ENCODE measurements at places on chromosomes 4 and X.

DNA sequence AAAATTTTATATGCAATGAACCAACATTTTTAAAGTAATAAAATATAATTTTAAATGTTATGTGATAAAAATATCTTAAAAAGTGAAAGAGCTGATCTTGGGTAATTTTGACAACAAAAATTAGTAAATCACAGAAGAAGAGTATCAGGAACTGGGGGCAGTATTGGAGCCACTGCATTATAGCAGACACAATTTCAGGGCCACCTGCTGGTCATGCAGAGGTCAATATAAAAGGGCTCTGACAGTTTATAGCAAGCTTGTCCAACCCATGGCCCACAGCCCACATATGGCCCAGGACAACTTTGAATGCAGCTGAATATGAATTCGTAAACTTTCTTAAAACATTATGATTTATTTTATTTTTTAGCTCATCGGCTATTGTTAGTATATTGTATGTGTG, 13.0 kb upstream of the LEF1 start:
- no peak for DNase-seq

GRCh38 chr4:128427832-128428366, 140.3 kb upstream of the PGRMC2 start:
- DNase-seq: no peak

GRCh38 chr4:117907646-117908045, 126.6 kb upstream of the NDST3 start:
- DNase-seq: no peak

DNA sequence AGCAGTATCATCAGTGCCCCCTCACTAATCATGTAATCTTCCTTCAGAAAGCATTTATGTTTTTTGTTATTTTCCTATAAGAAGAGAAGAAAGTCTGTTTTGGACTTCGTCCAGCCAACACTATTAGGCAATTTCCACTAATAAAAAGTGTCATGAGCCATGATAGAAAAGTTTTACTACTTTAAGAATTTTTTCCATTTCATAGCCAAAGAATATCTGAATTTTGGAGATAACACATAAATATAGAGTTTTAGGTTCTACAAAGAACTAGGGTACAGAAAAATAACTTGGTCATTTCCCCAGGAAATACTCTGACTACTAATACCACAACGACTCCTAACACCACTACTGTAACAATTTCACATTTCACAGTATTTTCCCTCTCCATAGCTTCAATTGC, 41.8 kb upstream of the VEGFC start:
- DNase-seq: no peak

DNA sequence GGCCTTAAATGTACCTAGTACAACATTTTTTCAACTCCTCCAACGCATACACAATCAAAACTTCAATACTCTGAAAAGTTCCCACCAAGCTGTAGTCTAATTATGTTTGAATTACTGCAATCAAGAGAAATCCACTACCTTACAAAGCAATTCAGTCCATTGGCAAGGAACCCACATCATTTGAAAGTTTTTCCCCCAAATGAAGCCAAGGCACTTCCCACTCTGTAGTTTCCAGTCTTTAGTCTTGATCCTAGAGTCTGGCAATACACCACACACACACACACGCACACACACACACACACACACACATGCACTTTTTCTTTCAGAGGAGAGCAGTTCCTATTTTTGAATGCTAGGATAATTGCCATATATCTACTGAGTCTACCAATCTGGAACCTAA, 79.6 kb downstream of the ANTXR2 start:
- no peak for DNase-seq

- no peak for DNase-seq
These were observed 114.5 kb downstream of the LARP7 start for GRCh38 chr4:112751447-112751846.

DNA sequence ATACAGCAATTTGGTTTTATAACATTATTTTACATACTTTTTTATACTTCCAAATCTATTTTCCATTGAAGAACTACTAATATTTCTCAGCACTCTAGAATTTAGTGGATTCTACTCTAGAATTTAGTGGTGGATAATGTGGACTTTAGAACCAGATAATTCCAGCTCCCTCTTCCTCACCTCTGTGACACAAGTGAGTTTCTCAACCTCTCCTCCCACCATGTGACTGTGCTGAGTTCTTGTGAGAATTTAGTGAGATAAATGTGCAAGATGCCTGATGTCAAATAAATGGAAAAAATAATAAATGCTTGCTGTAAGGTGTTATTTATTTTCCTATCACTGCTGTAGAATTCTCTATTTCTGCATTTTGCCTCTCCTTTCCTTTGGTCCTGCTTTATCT, 107.3 kb downstream of the CPEB2 start:
- no peak for DNase-seq

- no peak for DNase-seq
These were observed 331.8 kb upstream of the TENM3 start for GRCh38 chr4:181911420-181911819.

- no peak for DNase-seq
These were observed 109.5 kb upstream of the NKX1-1 start for GRCh38 chr4:1515763-1516162.

DNA sequence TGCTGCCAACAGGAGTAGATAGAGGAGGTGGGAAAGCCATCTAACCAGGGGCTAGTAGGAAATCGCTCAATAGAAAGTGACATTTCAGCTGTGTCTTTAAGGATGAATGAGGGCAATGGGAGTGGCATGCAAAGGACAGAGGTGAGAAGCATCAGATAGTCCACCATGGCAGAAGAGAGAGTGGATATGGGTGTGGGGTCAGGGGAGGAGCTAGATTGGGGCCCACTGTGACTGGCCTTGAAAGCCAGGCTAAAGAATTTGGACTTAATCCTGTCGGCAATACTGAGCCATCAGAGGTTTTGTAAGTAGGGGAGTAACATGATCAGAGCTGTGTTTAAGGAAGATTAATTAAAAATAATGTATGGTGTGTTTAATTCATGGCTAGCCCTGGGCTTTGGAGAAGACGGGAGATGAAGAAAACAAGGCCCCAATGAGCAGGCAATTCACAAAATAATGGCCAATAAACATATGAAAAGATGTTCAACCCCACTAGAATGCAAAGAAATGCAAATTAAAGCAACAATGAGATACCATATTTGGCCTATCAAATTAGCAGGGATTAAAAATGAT, 98.1 kb upstream of the PJA1 start:
- no peak for DNase-seq

DNA sequence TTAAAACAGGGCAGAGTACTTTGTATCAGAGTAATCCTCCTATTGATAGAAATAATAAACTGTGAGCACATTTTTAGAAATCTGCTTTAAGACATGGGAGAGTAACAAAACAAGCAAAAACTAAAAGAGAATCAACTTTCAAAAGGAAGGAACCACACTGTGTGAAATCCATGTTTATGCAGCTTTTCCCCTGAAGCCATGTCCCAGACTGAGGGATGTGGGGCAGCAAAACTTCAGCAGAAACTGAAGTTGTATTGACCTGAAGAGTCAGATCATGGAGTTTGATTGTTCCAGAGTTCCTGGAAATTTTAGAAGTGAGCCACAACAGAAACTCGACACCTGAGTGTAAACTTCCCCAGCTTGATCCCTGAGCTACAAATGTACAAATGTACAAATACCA, 53.2 kb downstream of the COMMD8 start:
- no peak for DNase-seq

DNA sequence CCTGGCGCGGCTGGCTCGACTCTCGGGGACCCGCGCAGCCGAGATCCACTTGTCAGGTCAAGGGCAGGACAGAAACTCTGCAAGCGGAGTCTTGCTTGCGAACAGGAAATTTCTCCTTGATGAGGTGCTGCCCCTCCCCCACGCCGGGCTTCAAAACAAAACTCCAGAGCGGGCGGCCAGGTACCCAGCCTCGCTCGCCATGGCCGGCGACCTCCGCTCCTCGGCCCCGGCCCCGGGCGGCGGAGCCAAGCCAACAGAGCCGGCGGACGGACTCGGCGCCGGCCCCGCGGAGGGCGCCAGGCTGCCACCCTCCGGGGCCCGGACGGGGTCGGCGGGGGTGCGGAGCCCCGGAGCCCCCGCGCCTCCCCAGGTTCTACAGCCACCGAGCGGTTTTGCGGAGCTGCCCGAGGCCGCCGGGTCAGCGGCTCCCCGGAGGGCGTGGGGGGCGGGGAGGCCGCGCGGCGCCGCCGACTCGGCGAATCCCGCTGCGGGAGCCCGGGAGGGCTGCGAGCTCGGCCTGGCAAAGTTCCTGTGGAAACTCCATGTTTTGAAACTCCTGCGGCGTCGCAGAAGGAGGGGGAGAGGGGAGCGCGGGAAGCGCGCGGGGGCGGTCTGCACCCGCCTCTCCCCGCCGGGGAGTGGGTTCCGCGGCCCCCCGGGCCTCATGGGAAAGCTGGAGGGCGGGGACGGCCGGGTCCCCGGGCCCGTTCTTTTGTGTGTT, 11.7 kb upstream of the BCOR start:
- DNase-seq: no peak

DNA sequence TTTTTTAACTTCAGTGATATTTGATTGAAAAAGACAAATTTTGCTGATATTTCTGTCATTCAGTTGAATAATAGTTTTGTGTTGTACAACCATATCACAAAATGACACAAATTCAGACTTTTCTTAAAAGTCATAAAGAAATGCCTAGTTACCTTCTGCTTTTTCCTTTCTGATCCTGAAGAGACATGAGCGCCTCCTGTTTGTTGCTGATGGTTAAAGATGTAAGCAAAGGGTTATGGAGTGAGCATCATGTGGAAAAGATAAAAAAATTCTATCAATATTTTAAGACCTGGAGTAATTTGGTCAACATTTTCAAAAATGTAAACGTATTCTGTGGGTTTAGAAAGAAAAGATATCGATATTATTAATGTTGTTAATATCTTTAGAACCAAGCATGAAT, 669.9 kb upstream of the NR3C2 start:
- no peak for DNase-seq

GRCh38 chr4:13615161-13615560, 12.4 kb downstream of the BOD1L1 start:
- no peak for DNase-seq

DNA sequence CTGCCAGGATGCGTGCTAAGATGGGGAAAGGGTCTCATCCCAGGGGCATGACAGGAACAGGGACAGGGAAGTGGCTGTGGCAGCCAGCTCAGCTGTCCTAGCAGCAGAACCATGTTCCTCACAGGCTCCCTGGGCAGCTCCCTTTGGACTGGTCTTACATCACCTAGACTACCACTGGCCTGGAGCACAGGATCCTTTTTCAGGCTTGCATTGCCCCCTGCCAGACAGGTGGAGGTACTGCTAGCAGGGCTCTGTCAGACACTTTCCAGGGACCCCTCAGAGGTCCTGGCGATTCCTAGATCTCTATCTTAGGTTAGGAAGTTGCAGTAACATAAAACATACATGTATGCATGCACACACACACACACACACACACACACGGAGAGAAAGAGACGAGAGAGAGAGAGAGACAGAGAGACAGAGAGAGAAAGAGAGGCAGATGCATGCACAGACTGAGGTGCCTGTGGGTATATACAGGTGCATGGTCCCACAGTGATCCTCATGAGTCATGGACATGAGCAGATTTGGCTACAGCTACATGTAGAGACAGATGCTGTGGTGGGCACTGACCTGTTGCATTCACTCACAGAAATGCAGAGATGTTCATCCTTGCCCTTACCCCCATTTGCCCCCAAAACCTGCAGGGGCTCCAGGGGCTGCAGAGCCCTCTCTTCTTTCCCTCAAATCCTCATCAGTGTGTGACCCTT, 63.6 kb downstream of the STARD8 start:
- DNase-seq: no peak

DNA sequence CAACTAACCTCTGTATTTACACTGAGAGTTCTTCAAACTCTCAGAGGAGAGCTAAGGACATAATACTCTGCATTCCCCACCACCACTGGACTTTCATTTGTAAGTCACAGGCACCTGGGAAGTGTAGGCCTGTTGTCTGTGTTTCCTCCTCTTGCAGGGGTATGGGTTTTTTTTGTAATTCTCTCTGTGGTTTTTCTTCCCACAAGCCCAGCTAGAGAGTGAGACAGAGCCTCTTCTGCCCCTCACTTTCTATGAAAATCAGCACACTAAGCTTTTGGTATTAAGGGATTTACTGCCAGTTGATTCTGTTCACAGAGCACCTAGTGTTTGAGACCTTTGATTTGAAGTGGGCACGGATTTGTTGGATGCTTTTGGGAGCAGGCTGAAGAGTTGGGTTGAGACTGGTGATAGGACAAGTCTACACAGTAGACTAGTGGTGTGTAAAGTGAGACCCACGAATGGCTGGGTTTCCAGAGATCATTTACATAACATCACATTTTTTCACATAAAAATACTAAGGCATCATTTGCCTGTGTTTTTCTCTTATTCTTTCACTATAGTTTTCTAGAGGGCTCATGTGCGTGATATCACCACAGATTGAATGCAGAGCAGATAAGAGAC, 28.9 kb upstream of the WDR17 start:
- no peak for DNase-seq

DNA sequence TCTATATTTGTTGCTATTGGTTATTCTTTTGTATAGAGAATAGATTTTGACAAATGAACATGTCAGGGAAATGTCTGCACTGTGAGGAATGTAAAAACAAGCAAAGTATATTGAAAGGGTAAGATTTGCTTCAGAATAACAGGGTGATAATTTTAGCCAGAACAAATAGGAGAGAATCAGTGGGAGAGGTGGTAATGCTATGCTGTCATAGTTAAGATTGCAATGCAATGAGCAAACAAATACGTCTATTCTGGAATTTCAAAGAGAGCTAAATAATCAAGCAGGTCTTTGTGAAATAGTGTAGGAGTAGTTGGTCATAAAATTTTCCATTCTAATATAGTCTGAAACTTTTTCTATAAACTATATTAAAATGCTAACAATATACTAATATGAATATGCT, 1478.4 kb downstream of the TECRL start:
- DNase-seq: no peak

GRCh38 chrX:140712413-140713173, 3.0 kb downstream of the LINC00632 start:
- no peak for DNase-seq
